ENCODE measurements at places on chromosomes 16 and 17.

- DNase-seq = no peak
These were observed 26.3 kb downstream of the ERN1 start for GRCh38 chr17:64103391-64104364.

GRCh38 chr17:15397620-15398019, 56.2 kb upstream of the TEKT3 start:
- no peak for DNase-seq

DNA sequence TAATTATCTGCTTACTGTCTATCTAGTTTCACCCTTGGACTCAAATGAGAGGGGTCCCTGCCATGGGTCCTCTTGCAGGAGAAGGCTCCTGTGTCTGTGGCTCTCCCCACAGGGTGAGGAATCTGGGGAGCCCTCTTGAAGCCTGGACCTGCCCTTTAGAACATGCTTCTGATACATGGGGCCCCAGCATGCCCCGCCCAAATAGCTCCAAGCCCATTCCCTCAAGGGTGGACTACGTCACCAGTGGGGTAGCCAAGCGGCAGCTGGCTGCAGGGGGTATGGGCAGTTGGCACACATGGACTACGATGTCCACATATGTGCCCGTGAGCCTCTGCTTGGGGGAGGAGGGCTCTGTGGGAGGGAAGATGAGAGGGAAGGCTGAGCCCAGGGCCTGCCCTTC, 39.3 kb downstream of the ARHGAP27 start:
- no peak for DNase-seq

DNA sequence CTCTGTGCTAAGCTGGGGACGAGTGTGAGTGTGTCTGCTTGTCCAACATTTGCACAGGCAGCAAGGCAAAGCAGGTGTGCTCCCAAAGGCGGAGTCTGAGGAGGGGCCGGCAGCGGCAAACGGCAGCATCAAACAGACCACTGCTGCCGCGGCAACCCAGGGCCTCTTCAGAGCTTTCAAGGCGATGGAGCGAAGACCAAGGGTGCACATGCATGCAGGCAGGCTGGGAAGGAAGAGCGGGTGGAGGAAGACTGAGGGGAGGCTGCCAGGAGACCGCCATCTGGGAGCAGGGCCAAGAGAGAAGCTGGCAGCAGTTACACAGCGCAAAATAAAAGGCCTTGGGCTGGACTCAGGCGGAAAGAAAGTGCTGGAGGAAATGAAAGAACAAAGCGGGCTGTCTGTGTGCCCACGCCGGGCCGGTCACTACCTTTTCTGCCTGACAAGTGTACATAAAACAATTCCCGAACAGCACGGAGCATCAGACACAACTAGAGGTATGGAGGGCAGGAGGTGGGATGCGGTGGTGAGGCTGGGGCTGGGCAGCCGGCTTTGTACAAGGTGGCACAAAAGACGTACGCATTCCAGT, 8.5 kb downstream of the TIMM22 start:
- no peak for DNase-seq

GRCh38 chr16:68711421-68712139, 25.5 kb upstream of the CDH1 start:
- DNase-seq = no peak

DNA sequence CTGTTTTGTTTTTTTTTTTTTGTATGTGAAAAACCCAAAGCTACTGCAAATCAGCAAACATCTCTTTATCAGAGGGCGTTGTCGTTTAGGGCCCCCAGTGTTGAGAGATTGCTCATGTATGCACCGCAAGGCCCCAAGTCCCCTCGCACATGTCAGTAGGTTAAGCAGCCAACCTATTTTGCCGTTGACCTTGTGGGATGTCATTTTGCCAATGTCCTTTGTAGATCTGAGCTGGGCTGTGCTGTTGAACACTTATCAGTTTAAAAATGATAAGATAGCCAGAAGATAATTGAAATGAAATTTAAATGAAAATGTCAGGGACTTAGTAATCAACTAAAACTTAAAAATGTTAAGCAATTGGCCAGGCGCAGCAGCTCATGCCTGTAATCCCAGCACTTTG, 26.2 kb downstream of the ARSG start:
- DNase-seq = no peak

DNA sequence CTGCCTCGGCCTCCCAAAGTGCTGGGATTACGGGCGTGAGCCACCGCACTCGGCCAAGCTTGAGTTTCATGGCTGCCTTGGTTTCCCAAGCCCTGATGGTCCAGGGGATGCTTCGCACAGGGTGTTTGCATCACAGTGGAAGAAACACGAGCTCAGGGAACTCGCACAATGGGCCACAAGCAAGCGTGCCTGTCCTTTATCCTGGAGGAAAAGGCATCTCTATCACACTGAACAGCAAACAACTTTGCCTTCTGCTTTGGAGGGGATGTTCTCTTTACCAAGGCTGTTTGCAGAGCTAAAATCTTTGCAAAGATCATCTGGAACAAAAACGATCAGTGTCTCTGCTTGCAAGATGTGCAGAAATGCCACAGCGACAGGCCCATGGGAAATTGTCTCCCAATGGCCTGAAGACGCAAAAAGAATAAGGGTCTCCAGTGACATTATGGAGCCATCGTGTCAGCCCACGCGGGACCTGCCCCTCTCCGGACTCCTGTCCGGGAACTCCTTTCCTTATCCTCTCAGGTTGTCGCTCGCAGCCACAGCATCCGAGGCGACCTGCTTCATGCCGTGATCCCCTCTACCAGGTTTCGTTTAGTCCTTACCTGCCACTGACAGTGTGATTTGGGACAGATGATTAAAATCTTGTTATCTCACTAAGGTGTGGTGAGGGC, 44.1 kb upstream of the CBFA2T3 start:
- DNase-seq = no peak

DNA sequence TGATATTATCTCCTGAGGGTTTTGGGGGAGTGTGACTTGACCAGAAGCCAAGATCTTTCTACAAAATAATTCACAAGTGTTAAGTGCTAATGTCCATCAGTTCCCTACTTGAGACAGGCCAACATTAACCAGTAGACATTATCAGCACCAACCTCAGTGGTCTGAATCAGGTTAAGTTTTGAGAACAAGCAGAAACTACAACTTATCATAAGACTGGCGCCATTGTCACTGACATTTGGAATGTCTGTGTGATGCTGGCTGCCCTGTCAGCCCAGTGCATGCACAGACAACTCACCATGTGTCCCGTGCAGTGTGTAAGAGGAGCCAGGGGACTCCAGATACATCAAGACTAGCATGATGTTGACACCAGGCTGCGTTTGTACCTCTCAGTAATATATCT, 76.8 kb downstream of the CCDC182 start:
- DNase-seq = no peak

- no peak for DNase-seq
These were observed 1.2 kb downstream of the HS3ST4 start for GRCh38 chr16:25692742-25693508.

GRCh38 chr17:44830359-44831288, 537 bp upstream of the GJC1 start:
- DNase-seq = peak; percentile 9

- DNase-seq = no peak
These were observed 1.8 kb upstream of the BCL6B start for GRCh38 chr17:7020894-7021664.

DNA sequence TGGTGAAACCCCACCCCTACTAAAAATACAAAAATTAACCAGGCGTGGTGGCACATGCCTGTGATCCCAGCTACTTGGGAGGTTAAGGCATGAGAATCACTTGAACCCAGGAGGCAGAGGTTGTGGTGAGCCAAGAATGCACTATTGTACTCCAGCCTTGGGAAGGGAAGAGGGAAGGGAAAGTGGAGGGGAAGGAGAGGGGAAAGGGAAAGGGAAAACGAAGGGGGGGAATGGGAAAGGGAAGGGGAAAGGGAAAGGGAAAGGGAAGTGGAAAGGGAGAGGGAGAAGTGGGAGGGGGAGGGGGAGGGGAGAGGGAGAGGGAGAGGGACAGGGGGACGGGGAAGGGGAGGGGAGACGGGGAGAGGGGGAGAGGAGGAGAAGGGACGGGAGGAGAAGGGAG, 122.5 kb downstream of the GAS7 start:
- DNase-seq = no peak

DNA sequence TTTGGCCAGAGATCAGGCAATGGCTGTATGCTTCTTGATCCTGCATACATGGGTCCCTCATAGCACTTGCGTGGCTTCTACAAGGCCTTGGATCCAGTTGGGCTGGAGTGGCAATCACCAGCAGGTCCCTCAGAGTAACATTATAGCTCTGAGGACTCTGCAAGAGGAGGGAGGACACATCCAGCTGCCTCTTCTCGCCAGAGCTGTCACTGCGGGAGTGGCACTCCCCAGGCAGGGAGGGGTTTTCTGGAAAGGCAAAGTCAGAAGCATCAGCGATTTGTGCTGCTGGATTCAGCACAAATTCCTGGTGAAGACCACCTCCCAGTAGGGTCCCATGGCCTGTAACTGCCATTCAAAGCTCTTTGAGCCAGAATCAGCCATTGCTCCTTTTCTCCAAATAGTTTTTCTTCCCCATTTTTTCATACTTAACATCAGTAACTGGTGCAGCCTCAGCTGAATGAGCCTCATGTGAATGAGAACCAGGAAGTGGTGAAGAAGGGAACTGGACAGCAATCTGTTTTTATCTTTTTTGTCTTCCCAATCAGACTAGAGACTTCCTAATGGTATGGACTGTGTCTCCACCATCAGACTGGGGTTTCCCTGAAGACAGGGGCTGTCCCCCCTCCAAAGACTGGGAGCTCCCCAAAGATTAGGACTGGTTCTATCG, 40.6 kb upstream of the HOXB13 start:
- no peak for DNase-seq

DNA sequence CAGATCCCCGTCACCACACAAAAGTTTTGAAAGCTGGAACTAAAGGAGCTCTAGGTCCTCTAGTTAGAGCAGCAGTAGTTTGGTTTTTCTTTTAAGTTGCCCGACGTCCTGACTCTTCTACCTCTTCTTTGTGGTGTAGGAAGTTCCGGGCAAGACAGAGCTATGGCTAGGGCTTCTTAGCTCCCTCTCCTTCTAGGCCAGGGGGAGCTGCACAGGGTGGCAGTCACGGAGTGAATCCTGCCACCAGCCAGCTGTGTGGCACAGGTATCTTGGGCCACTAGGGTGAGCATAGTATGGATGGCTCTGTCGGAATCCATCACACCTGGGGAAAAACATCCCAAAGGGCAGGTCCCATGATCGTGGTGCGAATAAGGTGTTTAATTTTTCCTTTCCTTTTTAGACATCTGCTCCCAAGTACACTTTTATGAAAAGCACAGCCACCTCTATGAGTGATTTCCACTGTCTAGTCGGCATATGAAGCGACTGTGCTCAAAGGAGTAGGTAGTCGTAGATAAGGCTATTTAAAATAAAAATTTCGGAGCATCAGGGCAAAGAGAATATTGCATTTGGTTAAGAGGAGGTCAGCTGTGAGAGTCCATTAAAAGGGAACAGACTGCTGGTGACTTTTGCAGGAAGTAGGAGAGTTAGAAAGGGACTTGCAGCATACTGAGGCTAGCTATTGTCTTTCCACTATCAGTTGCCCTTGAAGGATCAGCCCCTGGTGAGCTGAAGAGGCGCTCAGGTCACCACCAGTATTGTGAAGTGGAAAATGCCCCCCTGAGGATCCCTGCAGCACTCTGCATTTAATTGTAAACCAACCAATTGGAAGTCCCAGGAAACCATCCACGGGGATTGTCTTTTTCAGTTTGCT, 2.1 kb downstream of the PRKCA start:
- DNase-seq = peak; percentile 20

GRCh38 chr16:19283637-19284036, 1.9 kb upstream of the CLEC19A start:
- no peak for DNase-seq

DNA sequence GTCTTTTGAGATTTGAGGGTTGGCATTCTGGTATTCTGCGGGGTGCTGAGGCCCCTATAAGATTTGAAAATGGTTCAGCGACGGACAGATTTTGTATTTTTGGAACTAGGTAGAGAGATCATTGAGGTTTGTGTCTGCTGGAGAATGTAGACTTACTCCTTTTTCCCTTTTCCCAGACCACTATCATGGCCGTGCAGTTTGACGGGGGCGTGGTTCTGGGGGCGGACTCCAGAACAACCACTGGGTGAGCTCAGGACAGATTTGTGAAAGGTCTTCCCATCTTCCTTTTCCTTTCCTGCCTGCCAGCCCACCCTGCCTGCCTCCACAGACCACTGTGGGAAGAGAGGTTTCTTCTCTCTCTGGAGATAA, 572 bp downstream of the PSMB6 start:
- peak; percentile 61 for DNase-seq

DNA sequence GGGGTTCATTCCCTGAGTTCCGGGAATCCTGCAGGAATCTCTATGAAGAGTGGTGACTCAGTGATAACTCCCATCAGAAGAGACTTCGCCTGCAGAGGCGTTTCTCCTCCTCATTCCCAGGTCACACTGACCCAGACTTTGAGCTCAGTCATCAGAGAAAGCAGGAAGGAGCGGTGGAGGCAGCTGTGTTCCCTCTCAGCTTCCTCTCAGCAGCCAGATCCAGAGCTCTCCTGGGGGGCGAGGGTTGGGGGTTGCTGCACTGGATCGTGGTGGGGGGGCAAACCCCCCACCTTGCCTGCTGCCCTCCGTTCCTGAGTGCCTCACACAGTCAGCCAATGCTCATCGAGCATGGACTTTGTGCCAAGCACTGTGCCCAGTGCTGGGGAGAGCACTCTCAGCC, 271.2 kb downstream of the CBLN1 start:
- no peak for DNase-seq

GRCh38 chr16:54654429-54654828, 276.2 kb upstream of the IRX5 start:
- no peak for DNase-seq

- DNase-seq = no peak
These were observed 16.8 kb downstream of the PIEZO1 start for GRCh38 chr16:88768071-88768783.

GRCh38 chr17:30476726-30477082, 504 bp upstream of the GOSR1 start:
- peak; percentile 25 for DNase-seq

DNA sequence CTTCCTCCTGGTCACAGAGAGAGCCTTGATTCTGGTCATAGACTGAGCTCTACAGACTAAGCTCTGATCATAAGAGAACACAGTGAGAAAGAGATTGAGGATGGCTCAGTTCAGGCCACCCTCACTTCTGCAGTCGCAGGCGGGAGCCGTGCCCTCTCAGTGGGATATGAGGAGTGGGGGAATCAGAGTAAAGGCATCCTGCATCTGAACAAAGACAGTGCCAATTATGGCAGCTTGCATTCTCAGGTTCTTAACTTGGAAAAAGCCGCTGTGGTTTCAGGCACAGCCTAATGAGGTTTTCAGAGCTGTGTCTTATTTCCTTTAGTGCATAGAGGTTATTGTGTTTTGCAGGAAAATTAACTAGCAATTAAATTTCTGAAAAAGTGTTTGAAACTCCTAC, 134.4 kb upstream of the NLRP1 start:
- no peak for DNase-seq

- DNase-seq = no peak
These were observed 20.3 kb downstream of the TMEM235 start for GRCh38 chr17:78251773-78252103.

- peak; percentile 48 for DNase-seq
These were observed 13.9 kb downstream of the HAGH start for GRCh38 chr16:1812732-1813163.
